GM12891 (cell line): ENCODE measurements at places on chromosomes 5 and 9.

DNA sequence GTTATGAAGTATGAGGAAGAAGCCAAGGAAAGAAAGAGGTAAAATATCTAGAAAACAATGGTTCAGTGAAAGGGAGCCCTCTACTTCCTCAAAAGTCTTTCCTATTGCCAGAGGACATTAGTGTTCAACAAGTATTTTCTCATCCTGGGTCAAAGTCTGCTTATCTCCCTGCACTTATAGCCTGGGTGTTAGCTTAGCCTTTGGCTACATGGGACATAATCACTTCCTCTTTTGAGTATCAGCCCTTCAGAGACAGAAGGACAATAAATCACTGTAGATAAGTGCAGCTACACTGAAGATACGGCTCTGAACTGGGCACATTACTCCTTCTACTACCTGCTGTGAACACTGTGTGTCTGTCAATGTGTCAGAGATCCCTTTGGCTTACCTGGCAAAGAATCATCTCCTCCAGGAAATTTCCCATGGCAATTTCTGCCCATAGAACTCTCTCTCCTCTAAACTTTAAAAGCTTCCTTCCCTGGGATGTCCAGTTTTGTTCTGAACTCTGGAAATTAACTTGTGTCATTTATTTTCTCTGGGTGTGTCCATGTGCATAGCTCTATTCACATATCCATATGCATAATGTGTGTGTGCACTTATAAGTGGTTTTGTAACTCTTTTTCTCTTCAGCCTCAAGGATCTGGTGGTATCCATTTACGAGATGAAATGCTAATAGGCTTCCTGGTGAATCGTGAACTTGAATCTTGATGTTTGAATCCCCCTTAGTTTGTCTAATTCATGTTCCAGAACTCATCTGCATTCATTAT lies 30.0 kb upstream of the RECK start:
- DNase-seq = no peak

DNA sequence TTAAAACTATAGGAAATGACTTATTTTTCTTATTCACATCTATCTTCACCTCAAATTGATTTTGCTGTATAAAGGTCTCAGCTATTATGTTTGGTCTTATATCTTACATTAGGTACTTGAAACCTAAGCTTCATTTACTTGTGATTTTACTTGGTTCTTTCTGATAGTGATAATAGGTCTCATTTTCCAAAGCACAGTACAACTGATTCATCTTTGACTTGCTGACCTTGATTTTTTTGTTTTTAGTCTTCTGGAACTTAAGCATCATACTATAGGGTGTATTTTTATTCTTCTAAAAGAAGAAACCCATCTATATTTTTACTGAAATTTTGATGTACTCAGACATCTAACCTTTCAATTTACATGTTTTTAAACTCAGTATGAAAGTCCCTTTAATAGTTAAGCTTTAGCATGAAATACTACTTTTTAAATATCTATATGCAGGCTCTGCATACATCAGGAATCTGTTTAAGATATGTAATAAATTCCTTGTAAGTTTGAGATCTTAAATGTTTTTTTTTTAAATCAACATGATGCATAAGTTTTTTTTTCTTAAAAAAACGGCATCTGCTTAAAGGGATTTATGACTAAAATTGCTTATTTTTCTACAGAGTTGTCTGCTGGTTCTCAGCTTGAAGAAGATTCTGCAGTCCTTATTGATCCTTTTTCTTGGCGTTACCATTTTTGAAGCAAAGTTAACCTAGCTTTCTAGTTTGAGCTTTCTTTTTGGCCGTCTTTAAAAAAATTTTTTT lies 13.3 kb downstream of the MATR3 start:
- DNase-seq = no peak

DNA sequence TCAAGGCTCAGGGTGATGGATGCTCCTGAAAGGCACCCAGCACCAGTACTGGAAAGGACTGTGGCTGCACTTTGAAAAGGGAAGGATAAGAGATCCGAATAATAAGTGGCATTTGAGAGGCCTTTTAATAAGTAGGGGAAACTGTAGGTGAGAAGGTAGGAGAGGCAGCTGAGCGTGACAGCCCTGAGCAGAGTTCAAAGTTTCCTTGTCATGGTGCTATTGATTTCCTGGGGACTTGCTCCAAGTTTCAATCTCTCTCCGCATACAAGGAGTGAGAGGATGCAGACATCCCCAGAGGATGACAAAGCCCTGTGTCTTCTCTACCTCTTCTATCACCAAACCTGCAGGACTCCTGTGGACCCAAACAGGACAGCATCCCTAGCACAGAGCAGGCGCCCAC lies 354.5 kb downstream of the SPOCK1 start:
- DNase-seq = no peak

DNA sequence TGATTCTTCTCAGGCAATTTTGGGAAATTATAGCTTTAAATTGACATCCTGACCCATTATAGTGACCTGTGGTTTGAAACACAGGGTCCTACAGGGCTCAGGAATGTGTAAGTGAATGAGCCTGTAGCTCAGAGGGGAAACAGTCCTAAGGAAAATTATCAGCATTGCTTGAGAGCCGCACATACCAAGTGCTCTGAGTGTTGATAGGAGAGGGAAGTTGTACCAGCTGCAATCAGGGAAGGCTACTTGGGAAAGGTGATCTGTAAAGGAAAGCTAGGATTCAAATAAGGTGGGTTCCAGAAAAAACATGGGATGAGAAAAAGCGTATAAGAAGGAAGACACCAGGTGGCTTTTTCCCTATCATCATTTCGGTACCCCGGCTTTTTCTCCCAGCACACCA lies 4.4 kb upstream of the SLC25A51 start:
- no peak for DNase-seq

- no peak for DNase-seq
Measured at GRCh38 chr5:66915531-66915930, 281.1 kb downstream of the CD180 start.

GRCh38 chr5:13985731-13986418 lies 41.4 kb upstream of the DNAH5 start:
- DNase-seq = no peak

DNA sequence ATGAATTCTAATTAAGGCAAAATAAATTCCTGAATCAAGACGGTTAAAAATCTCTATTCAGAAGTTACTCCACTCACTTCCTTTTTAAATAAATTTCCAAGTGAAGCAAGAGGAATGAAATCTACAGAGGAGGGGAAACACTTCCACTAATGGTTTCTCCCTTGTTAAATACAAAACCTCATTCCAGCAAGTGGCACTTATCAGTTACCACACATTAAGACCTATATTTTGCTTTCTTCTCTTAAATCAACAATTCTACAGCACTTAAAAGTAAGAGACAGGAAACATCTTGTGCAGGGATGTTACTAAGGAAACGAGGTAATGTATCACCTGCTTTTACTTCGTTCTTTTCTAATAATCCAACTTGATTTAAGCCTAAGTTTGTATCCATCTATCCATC lies 172.6 kb downstream of the RAPGEF6 start:
- DNase-seq = no peak

GRCh38 chr5:668283-668995 lies 24.7 kb downstream of the TPPP start:
- no peak for DNase-seq

GRCh38 chr5:174723979-174724483 lies 351 bp upstream of the MSX2 start:
- DNase-seq = no peak

GRCh38 chr9:76545191-76545590 lies 86.2 kb downstream of the GCNT1 start:
- DNase-seq = no peak

- DNase-seq = no peak
Measured at GRCh38 chr5:80237243-80237642, 18.6 kb downstream of the SERINC5 start.

- DNase-seq = peak; percentile 18
Measured at GRCh38 chr5:75668977-75669689, 48.1 kb downstream of the POC5 start.

DNA sequence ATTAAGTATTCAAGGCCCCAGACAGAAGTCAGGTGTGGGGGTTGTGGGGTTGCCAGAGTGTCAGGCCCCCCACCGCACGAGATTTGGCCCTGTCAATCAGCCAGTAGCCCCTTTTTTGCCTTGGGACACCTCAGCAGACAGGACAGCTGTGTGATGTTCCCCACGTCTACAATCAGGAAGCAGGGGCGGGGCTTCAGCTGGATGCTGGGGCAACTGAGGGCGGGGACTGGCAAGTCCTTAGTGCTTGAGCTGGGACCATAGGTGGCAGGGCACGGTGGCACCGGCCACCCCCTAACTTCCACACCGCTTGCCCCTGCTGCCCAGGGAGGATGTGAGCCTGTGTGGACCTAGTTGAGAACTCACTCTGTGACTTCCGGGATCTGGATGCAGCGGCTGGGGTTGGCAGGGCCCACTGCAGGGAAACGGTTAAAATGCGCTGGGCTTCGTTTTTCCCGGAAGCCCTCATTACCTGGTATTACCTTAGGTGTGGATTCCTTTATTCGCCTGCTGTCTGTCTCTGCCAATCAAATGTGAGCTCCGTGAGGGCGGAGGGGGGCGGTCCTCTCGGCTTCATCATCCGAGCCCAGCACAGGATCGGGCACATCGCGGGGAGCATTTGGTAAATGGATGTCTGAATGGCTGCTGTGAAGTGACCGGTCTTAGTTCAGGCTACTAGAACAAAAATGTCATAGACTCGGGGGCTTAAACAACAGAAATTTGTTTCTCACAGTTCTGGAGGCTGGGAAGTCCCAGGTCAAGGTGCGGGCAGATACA lies 7.5 kb upstream of the GTF3C5 start:
- no peak for DNase-seq

GRCh38 chr9:92132501-92132900 lies 17.3 kb upstream of the SPTLC1 start:
- DNase-seq = no peak

GRCh38 chr9:134295746-134296250 lies 30.5 kb upstream of the RXRA start:
- no peak for DNase-seq

GRCh38 chr9:78470741-78471140 lies 173.8 kb downstream of the PSAT1 start:
- no peak for DNase-seq

- DNase-seq = no peak
Measured at GRCh38 chr5:95241161-95241560, 43.7 kb downstream of the MCTP1 start.

DNA sequence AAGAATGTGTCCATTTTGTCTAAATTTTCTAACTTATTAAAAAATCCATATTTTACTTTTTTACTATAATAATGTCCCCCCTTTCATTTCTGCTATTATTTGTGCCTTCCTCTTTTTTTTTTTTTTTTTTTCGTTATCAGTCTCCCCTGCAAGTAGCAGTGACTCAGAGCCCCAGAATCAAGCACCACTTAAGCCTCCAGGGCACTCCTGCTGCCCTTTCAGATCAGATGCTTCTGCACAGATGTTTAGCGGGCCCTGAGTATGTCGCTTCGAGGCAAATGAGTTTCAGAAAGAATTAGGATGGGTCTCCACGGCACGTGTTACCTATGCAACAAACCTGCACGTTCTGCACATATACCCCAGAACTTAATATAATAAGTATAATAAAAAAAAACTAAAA lies 11.7 kb downstream of the MED7 start:
- DNase-seq = no peak

GRCh38 chr5:42854795-42855194 lies 43.1 kb upstream of the SELENOP start:
- no peak for DNase-seq

- DNase-seq = no peak
Measured at GRCh38 chr5:66864240-66864884, 268.2 kb downstream of the MAST4 start.
